ENCODE measurements at places on chromosomes 5 and 9.

- no peak for DNase-seq
Measured at GRCh38 chr5:160082614-160083500, 36.4 kb downstream of the PWWP2A start.

DNA sequence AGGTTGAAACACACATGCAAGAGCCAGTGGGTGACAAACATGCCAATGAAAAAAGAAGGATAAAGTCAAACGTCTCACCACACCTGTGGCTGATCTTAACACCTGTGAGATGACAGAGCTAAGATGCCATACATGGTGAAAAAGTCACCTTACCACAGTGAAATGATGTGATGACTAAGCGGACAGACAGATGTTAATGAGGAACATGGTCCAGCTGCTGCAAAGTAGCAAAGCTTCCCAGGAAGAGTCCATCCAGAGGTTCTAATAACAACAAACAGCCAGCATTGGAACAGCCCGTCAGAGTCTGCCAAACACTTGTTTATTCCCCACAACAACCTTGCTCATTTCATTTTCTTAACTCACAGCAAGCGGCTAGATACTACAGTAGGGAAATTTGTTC is 1.9 kb downstream of the KIAA1191 start:
- no peak for DNase-seq

DNA sequence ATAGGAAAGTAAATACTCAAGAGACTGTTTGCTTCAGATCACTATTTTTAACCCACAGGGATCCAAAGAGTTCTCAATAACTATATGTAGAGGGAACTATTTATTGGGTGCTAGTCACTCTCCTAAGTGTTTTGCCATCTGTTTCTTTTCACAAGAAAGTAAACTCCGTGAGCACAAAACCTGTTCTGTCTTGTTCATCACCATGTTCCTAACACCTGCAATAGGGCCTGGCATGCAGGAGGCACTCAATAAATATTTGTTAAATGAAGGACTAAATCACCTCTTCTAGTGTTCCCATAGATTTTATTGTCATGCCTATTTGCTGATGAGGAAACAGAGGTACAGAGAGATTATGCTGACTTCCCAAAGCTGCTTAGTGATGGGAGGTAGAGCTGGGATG is 118.2 kb downstream of the VCAN start:
- no peak for DNase-seq

DNA sequence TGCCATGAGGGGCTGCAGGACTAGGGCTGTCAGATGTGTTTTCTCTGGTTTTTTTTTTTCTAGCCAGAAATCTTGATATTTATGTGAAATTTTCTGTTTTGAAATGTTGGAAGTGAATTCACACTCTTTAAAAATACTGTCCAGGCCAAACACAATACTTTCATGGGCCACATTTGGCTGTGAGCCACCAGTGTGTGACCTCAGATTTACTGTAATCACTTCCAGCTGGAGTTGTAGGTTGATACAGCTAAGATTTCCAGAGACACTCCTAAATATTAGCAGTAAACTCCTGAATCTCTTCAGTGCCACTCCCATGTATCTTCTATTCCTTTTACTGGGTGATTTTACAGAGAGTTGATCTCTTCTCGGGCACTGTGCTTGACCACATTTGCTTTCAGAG is 92.2 kb upstream of the CKMT2 start:
- no peak for DNase-seq

DNA sequence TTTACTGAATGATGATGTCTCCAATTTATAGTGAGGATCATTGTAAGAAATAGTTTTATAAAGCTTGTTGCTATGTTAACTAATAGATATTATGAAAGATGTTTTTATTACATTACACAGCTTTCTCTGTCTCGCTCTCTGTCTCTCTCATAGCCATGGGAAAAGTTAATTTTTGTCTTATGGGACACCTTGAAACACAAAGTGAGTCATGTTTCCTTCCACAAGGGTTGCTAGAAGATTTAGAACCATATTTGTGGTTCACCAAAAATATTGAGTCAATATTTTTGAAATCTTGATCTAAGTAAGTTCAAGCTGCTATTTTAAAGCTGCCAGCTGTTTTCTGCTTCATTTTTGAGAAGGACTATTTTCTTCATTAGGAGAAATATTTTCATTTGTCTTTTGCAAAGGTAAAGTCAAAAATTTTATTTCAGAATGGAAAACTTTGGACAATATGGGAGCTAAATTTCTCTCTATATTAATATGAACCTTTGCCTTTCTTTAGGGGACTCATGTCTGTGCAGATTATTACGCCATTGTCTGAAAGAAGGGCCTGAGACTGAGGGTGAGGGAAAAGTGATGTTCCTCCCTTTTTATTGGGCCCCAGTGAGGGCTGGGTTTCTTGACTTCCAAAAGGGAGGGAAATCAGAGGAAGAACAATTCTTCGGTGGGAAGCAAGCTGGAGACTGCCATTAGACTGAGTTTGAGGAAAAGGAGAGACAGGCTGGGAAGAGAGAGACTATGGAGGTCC is 87.9 kb upstream of the SLC24A2 start:
- no peak for DNase-seq

GRCh38 chr5:116343961-116344360 is 230.7 kb downstream of the SEMA6A start:
- no peak for DNase-seq

DNA sequence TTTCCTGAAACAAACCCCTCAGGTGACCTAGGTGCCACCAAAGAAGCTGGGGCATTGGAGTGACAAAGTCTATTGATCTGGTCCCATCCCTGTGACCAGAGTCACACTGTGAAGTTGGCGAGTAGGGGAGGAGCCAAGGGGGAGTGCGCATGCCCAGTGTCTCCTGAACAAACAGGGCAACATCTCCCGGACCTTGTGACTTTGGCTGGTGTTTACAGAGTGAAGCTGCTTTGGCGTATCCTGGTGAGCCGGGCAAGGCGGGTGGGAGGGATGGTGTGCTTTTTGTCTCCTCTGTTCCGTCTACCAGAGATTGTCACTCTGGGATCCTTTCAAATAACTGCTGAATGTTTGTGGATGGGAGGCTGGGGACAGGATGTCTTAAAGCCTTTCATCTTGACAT is 204.5 kb downstream of the HSPA4 start:
- no peak for DNase-seq

GRCh38 chr5:52283221-52283620 is 504.5 kb upstream of the ITGA1 start:
- DNase-seq: no peak

DNA sequence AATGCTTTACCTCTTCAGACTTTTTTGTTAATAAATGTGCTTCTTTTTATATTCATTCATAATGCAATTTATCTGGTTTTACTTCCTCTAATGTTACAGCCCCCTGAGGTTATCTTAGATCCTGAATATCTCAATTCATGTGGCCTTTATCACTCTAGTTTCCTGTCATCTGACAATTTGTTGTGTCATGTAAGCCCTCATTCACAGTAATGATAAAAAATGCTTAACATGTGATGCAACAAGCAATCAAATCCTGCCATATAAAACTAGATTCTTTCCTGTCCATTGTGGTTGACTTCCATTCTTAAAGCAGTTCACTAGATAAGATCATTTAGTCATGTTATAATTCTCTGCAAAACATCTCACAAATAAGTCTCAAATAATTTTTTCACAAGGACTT is 991.2 kb upstream of the ACO1 start:
- DNase-seq: no peak

DNA sequence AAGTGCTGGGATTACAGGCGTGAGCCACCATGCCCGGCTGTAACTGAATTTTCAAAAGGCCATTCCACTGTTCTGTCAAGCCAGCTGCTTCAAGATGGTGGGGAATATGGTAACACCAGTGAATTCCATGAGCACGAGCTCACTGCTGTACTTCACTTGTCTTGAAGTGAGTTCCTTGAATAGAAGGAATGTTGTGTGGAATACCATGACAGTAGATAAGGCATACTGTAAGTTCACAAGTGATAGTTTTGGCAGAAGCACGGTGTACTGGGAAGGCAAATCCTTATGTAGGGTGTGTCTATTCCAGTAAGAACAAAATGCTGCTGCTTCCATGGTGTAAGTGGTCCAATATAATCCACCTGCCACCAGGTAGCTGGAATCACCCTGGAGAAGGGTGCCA is 6.6 kb upstream of the PRXL2C start:
- no peak for DNase-seq

- no peak for DNase-seq
Measured at GRCh38 chr9:37438359-37438758, 15.9 kb downstream of the GRHPR start.

GRCh38 chr9:85521371-85522197 is 220.2 kb downstream of the AGTPBP1 start:
- no peak for DNase-seq

DNA sequence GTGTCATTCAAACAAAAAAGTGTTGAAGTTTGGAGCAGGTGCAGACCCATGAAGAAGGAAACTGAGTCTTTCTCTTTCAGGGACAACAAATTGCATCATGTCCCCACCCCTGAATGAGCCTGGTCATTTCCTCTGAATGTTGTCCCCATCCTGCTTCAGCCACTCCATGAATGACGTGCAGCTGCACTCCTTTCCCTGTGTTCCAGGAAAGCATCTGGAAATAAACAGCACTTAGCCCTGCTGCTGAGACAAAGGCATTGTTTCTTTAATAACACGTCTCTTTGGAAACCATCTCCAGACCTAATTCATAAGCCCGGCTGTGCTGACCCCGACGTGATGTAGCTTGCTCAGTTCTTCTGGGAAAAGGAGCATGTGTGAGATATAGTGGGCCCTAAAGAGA is 682.3 kb downstream of the BRINP1 start:
- no peak for DNase-seq

GRCh38 chr5:19690978-19691377 is 297.0 kb downstream of the CDH18 start:
- DNase-seq: no peak

- no peak for DNase-seq
Measured at GRCh38 chr5:139863361-139863760, 67.8 kb downstream of the PSD2 start.

DNA sequence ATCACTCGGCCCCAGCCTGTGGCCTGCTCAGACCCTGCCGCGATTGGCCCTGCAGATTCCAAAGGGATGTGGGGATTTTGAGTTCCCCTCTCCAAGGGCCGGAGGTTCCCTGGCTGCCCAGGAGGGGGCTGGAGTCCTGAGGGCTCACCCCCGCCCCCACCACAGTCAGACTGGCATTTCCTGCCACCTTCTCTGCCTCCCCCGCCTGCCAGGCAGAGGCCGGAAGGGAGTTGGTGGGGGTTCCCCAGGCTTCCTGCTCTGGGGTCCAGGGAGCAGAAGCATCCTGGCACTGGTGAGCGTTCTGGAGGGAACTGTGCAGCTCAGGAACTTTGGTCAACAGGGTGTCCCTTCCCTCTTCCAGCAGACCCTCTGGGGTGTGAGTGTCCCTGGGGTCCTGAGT is 70.6 kb downstream of the RXRA start:
- no peak for DNase-seq

DNA sequence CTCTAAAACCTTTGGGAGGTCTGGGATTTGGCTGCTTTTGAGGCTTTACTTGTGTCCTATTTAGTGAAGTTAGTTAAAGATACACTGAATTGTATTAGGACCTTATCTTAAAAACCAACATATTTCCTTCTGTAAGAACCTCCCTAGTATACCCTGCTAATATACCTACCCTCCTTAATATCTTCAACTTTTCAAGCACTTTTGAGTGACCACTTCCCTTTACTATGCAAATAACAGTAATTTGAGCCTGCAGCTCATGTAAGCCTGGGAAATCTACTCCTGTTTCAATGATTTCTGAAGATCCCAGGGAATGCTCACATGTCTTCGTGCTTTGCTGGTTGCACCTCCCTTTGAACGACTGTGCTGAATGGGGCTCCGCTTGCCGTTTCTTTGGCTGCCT is 358.5 kb downstream of the YTHDC2 start:
- no peak for DNase-seq

Measured in activated naive CD4-positive, alpha-beta T cell (primary cell).